Putamen (tissue), 1 donor: ENCODE measurements at places on chromosomes 6 and 20.

DNA sequence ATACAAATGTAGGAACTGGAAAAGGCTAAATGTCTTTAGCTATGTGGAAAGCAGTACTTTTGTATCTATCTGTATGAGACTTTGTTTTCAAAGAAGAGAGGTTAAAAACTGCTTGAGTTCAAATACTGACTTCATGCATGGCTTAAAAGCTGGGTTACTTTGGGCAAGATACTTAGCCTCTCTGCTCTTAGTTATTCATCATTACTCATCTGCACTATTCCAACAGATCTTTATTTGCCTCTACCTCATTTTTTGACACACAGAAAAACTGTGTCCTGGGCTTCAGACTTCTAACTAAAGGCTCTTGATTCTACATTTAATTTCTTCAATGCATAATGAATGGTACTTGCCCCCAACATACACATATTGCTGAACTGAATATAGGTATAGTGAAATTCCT lies 114.8 kb downstream of the DST start:
- DNase-seq: no peak

DNA sequence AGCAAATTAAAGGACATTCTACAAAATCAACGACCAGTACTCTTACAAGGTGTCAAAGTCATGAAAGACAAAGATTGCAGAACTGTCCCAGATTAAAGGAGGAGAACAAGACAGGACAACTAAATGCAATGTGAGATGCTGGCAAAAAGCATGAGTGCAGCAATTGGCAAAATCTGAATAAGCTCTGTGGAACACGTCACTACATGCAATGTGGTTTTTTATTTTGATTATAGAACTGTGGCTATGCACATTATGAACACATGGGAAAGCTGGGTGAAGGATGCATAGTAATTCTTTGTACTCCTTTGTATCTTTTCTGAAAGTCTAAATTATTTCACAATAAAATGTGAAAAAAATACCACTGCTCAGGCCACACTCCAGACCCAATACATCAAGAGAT lies 509.4 kb downstream of the KIF16B start:
- DNase-seq: no peak

GRCh38 chr6:129790785-129791184 lies 70.3 kb downstream of the TMEM244 start:
- no peak for DNase-seq

GRCh38 chr6:131645846-131646245 lies 8.7 kb downstream of the ENPP3 start:
- DNase-seq: no peak

DNA sequence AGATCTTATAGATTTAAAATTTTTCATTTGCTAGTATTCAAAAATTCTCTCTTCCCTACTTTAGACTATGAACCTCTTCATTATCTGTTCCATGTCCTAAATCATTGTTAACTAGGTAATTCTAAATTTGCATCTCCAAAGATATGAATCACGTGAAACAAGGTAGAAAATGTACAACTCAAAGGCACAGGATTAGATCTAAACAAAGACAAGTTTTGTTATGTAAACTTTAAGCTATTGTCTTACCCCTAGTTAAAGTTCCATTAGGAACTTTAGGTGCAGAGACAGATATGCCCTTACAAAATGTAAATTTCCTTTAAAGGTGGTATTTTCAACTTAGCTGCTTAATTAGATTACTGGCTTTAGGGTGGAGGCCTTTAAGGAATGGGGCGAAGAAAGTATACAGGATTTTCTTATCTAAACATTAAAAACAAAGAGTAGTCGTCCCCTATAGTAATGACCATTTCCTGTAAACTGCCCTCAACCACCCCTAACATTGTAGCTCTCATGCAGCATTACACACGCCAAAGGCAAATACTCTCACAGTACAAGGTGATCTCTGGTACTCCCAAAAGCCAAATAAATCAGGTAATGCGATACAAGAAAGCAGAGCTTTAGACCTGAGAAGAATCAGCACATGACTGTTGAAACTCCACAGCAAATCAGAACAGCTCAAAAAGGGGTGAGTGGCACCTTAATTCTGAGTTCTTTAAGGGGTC lies 57.4 kb upstream of the MRAP2 start:
- DNase-seq: no peak

- DNase-seq: no peak
Measured at GRCh38 chr6:144632266-144632665, 347.1 kb downstream of the UTRN start.

- DNase-seq: no peak
Measured at GRCh38 chr20:45138561-45139300, 14.5 kb upstream of the WFDC12 start.

GRCh38 chr20:42093542-42094440 lies 475.6 kb upstream of the CHD6 start:
- DNase-seq: no peak

DNA sequence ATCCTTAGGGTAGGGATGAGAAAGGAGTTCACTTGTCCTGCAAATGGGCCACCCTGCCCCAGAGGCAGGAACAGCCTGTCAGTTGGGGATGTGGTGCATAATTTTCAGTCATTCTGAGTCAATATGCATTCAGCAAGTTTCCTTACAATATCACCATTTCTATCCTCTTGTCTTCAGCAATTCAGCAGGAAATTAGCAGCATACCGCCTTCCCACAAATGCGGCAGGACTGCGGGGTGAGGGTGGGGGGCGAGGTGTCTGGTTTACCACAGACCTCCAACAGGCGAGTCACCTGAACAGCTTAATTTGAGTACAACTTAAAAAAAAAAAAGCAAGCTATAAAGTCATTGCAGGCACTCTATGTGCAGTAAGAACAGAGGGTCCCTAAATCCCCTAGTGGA lies 126.8 kb downstream of the MAP3K7 start:
- DNase-seq: no peak

GRCh38 chr20:48735112-48735511 lies 92.7 kb downstream of the PREX1 start:
- DNase-seq: no peak

DNA sequence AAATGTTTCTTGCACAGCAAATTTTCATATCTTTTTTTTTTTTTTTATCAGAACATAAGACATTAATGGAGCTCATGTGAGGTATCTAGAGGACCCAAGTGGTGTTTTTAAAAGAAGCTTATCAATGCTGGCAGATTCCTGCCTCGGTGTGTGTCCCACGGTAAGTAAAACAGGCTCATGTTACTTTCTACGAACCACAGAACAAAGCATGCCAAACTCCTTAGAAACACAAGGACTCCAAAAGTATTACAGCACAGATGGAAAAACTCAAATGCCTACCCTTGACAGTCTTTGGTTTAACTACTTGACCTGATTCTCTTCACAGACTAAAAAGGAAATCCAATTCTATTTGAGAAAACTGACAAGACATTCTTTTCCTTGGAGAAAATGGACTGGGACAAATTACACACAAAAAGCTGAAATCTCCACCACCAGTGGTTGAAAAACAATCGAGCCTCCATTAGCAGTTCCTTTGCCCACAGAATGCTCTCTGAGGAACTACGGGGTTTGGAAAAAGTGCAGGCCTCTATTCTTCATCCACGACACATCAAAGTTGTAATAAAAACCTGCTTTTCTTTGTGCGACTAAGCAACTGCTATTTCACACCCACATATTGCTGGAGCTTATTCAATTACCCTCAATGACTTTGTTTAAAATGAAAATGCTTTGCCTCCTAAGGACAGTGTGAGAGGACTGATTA lies 5.4 kb downstream of the METTL24 start:
- DNase-seq: no peak

GRCh38 chr20:49909499-49910339 lies 5.6 kb downstream of the SPATA2 start:
- no peak for DNase-seq

DNA sequence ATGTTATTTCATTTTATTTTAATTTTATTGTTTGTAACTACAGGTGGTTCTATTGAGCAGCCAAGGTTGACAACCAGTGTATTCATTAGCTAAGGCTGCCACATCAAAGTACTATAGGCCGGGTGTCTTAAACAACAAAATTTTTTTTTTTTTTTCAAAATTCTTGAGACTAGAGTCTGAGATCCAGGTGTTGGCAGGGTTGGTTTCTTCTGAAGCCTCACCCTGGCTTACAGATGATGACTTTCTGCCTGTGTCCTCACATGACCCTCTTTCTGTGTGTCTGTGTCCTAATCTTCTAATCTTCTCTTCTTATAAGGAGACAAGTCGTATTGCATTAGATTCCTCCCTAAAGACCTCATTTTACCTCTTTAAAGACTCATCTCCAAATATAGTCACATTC lies 208.4 kb downstream of the MANEA start:
- no peak for DNase-seq

DNA sequence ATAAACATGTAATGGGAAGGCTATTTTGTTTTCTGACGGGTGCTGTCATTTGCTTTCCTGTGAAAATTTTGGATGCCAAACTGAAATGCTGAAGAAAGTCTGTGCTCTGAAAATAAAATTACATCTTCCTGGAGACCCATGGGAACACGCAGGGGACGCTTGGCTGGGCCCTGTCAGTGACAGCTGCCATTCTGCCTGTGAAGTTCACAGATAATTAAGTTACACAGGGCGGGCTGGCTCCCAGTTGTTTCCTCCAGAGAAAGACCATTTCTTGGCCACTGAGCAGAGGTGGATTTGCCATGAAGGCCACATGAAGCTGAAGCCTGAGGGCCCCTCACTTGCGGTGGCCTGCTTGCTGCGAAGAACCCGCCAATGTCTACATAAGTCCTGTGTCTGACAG lies 93.5 kb downstream of the TMEM170B start:
- DNase-seq: no peak

DNA sequence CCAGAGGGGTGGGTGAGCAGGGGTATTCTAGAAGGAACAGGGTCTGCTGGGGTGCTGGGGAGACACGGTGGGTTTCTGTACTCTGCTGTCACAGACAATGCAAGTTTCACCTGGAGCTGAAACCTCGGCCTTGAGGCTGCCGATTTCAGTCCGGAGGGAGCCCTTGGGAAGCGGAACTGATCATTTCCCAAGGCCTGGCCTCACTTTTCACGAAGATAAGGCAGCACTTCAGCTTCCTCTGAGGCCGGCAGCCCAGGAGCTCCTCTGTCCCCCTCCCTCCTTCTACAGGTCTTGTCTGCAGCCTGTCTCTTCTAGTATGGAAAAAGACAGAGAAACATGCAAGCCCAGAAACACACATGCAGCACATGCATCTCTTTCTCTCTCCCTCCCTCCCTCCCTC lies 242.1 kb downstream of the CDC5L start:
- no peak for DNase-seq

- no peak for DNase-seq
Measured at GRCh38 chr20:3739054-3739925, 6.8 kb downstream of the HSPA12B start.
